Amniotic stem cell (primary cell): ENCODE measurements at places on chromosomes 13 and 19.
A peak's percentile ranks its signal among the peaks of the same experiment; 100 is the strongest.

DNA sequence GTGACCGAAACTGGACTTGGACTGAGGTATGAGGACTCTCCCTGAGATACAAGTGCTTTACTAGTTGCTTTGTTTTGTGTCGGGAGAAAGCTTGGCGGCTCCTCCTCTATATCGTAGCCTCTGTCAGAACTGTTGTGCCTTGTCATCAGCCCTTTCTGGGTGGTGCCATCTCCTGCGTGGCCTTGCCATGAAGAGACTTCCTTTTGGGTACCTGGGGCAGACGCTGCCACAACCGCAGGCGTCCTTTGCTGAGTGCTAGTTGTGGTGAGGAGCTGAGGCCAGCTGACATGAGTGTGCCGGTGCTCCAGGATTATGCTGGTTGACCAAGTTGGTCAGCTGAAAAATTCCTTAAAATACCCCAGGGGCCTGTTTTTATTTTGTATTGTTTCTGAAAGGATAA, 124.5 kb downstream of the AKAP11 start:
- DNase-seq, result no peak

DNA sequence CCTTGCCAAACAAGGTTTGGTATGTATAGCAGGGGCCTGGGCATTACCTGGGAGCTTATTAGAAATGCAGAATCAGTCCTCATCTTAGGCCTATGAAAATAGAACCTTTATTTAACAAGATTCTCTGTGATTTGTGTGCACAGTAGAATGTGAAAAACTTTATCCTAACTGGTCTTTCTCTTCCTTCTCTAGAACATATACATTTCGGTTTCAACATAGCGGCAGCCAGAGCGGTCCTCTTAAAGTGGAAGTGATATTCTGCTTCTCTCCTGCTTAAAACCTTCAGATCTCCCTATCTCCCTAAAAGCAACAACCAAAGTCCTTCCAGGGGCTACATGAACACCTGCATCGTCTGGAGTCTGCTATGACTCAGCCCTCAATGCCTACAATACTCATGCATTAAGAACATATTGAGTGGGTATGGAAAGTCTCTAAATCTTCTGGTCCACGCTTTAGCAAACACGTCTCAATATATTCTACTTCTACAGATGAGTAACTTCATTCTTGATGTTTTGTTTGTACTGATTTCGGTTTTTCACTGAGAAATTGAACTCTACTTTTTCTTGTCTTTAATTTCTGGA, 84.5 kb downstream of the SPRY2 start:
- no peak for DNase-seq

GRCh38 chr13:110199046-110199831, 107.7 kb downstream of the COL4A1 start:
- no peak for DNase-seq

GRCh38 chr13:105518086-105518485, 1017.4 kb downstream of the EFNB2 start:
- no peak for DNase-seq

DNA sequence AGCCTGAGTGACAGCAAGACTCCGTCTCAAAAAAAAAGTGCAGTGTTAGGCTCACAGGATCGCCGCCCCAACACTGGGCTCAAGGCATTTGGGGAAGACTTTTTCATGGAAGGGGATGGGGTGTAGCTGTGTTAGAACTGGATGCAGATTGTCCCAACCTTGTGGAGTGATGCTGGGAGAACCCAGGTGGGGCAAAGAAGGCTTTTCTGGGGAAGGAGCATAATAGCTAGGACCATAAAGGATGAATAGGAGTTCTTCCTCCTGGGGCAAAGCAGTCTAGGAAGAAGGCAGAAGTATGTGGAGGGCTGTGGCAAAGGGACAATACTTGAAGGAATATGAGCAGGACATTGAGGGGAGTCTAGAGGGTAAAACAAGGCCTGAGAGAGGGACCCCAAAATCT, 11.2 kb downstream of the TLE6 start:
- DNase-seq, result no peak

DNA sequence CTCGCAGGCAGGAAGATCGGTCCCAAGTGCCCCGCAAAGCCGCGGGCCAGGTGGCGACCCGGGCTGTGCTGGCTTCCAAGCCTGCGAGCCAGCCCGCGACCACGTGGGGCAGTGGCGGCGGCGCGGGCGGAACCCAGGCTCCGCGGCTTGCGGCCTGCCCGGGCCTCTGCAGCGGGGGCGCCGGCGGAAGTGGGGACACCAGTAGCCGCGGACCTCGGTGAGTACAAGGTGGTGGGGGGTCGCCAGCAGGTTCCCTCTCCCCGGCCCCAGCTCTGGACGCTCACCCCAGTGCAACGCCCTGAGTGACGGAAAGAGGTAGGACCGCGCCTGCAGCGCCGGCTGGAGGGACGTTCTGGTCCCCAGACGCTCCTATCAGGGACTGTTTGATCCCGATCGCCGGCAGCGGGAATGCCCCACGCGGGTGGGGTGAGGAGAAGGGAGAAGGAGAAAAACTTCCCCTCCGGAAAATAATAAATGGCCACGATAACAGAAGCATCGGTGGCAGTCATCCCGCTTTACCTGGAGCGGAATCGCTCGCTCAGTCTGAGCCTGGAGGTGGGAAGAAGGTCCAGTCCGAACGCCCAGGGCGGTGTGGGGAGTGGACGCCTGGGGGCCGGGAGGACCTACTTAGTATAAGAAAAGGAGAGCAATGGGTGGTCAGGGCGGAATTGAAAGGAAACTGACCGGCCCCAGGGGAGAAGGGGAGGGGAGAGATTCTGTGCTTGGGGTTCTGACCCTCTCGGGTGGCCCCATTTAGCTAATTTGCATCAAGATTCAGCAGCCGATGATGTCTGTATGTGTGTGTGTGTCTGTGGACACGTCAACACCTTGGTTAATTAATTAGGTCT, at the start of gene GEMIN7:
Gene GEMIN7 (plus strand): TSS at position 198 of the 848 bp plus-strand sequence. CDS start 10,855 bp downstream, outside the sequence.
- DNase-seq, result peak; percentile 41

GRCh38 chr19:1106841-1107660, 3.3 kb downstream of the GPX4 start:
- DNase-seq, result no peak

- no peak for DNase-seq
Measured at GRCh38 chr19:17942181-17942580, 9.4 kb downstream of the CCDC124 start.

DNA sequence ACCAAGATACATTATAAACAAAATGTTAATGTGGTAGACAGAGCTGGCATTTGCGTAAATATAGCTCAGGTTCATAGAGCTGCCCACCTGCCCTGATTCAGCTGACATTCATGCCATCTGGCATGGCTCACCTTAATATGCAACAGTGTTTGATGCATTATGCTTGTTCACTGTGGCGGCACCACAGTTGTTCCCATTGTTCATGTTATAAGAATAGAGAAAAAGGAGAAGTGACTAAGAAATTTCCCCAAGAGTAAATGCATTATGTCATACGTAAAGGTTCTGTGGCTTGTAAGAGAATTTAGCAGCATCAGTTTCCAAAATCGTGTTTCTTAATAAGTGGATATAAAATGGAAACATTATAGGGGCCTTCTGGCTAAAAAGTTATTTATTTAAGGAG, 4.5 kb downstream of the CCNA1 start:
- DNase-seq, result no peak

GRCh38 chr13:85816413-85816812, 17.2 kb upstream of the SLITRK6 start:
- no peak for DNase-seq

GRCh38 chr13:76853921-76854608, 32.1 kb downstream of the KCTD12 start:
- DNase-seq, result no peak

GRCh38 chr13:63625869-63626268, 2210.2 kb upstream of the PCDH20 start:
- DNase-seq, result no peak

GRCh38 chr19:19580418-19580817, 38.1 kb downstream of the PBX4 start:
- no peak for DNase-seq
